Muscle of arm (tissue), 14 donors: ENCODE measurements at places on chromosomes 2 and 18.
A peak's percentile ranks its signal among the peaks of the same experiment; 100 is the strongest.

GRCh38 chr2:160389875-160390274, 103.7 kb downstream of the RBMS1 start:
- DNase-seq: no peak

- no peak for DNase-seq
Observed at GRCh38 chr2:100422320-100423055, 5.0 kb upstream of the CHST10 start.

- peak; percentile 69 for DNase-seq
Observed at GRCh38 chr2:201618744-201619662, 24.3 kb downstream of the TMEM237 start.

DNA sequence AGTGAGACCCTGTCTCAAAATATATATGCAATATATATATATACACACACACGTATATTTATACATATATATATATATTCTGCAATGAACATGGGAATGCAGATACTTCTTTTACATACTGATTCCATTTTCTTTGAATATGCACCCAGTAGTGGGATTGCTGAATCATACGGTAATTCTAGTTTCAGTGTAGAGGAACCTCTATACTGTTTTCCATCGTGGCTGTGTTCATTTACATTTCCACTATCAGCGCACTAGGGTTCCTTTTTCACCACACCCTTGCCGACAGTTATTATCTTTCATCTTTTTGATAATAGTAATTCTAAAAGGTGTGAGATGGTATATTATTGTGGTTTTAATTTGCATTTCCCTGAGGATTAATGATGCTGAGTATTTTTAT, 52.3 kb upstream of the SLC39A10 start:
- no peak for DNase-seq

DNA sequence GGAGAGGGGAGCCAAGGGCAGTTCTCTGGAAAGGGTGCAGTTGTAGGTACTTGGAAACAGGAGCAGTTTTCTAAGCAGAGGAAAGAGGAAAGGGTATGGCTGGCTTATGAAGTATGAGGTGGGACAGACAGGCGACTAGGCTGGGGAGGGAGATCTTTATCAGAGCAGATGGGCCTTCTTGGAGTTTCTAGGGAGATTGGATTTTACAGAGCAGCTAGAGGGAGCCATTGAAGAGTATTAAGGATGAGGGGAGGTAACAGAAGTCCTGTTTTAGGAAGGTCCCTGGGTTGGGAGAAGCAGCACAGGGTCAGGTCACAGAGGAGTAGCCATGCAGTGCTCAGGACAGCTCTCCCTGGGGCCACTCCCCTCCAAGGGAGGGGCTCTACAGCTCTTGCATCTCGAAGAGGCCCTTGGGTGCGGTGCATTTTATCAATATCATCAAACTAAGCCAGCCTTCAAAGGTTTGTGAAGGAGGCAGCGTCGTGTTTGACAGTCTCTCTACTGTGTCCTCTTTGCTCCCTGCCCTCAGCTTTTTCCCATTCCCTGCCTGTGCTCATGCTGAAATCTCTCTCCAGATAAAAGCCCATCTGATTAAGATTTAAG, 154.3 kb downstream of the SETBP1 start:
- no peak for DNase-seq

DNA sequence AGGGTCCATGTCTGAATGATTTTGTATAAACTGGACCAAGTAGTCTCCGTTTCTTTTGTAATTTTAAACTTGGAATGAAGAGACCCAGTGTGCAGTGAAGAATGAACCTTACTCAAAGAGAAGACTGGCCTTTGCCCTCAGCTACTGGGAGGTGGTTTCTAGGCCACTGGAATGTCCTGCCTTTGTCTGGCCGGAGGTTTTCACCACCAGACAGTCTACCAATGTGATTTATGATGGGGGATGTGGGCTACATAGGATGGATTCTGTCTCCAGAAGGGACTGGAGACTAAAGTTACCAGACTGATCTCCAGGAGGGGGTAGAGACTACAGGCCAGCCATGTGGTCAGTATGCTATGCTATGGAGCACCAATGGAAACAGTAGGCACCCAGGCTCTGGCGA, 42.8 kb upstream of the RAB31 start:
- DNase-seq: no peak
